ENCODE measurements at places on chromosomes 12 and 14.

DNA sequence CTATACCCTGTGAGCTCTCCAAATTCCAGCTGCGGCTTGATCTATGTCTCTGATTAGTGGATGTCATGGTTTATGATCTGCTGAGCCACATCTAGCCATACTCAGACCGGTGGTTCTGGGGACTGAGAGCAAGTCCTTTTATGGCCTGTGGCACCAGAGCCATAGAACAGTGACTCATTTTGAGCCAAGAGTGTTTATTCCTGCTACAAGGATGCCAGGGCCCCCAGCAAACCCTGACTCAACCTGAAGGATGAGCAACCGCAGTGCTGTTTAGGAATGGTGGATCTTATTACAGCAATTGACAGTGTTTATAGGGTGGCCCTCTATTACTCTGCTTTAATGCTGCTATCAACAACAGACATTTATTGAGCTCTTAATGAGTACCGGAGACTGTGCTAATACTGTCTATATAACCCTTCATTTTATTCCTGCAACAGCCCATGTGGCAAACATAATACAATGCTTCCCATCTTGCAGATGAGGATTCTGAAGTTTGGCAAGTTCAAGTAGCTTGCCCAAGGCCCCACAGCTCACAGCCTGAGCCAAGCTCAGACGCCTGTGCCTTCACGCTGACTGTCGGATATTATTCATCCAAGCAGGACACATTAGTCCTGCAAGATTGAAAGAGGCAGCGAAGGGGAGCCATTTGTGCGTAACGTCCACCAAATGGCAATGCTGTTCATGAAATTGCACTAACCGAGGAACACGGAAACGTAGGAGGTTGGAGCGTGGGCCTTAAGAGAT is 273.6 kb upstream of the PWP1 start:
- no peak for DNase-seq

DNA sequence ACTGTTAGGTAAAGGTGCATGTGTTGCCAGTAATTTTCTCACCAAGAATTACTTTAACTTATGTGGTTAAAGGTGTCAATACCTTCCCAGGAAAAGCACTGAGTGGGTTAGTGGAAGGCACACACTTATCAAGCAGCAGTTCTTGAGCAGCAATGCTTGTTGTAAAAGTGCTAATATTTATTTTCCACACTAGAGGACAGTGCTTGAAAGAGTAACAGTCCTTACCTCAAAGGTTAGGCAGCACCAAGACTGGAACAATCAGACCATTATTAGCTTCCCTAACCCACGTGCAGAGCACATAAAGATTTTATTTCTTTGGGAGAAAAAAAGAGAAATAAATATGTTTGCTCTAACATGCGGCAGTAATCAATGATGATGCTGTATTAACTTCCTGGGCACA is 48.8 kb upstream of the KRR1 start:
- DNase-seq = no peak

- no peak for DNase-seq
These were observed 6.2 kb upstream of the STXBP6 start for GRCh38 chr14:25055992-25056687.

GRCh38 chr12:12665194-12665593 is 30.8 kb downstream of the GPR19 start:
- DNase-seq = no peak

GRCh38 chr12:108457006-108457733 is 57.9 kb upstream of the FICD start:
- no peak for DNase-seq

- no peak for DNase-seq
These were observed 1.5 kb downstream of the ATP2B1 start for GRCh38 chr12:89706986-89707702.

GRCh38 chr12:105922670-105923102 is 216.1 kb downstream of the NUAK1 start:
- no peak for DNase-seq

DNA sequence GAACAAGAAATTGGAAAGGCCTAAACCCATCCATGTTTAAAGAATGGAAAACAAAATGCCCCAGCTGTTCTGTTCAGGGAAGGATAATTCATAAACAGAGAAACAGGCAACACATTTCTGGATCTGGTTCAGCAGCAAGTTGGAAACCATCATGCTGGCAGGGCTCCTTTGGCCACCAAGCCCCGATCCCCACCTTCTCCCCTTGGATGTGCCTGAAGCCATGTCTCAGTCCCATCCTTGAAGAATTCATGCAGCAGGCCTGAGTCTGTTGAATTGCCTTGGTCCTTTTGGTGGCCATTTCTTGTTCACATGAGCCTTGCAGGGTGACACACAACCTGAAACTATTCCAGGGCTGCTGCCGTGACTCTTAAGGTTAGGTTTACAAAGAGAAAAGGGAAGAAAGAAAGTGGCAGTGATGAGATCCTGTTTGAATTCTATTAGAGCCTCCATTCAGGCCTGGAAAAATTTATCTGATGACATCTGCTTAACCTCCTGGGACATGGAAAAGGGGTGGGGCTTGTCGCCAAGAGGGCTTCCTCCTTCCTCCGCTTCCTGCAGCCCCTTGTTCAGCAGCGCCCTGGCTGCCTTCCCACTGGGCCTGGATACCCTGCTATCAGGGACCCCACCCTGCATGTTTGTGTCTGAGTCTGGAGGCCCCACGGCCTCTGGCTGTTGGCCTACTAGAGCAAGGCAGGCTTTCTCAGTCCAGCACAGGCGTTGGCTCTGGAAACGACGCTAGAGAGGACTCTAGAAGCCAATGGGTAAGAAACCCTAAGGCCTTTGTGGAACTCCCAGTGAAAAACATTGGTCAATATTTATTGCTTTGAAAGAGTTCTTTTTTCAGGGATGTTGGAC is 341.9 kb downstream of the C12orf75 start:
- DNase-seq = no peak

DNA sequence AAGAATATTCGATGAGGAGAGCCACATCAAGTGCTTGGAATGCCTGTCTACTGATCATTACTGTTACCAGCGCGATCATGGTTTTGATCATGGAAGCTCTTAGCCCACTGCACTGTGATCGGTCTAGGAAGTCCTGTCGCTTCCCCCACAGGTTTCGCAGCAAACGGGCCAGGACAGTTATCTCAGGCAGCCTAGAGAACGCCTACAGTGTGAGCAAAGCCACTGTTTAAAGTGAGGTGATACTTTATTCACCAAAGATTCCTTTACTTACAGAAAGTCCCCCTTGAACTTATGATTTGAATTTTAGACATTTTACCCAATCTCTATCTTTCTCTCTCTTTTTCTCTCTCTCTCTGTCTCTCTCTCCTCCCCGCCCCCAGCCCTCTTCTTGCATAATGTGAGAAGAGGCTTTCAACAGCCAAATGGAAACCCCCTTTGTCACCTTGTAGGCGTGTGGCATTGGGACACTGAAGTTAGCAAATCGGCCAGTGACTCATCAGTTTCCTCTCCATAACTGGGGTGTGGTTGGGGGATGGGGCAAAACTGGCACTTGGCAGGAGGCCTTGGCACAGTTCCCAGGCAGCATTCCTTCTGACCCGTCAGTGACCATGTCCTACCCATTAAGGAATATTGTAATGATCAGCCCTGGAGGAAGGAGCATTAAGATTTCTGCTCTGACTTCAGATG is 214.8 kb downstream of the CHST11 start:
- peak; percentile 19 for DNase-seq

GRCh38 chr12:108712925-108713203 is 18.5 kb downstream of the CORO1C start:
- no peak for DNase-seq
